ENCODE measurements at places on chromosomes 7 and 10. TPM values are rescaled to one million over a fixed set of nuclear protein-coding genes. Genes with fewer than 3 reads are reported as not detected.

WDR86 gene
- total RNA-seq, result 24.4 TPM

HYAL4 gene
- not detected for total RNA-seq

IQUB gene
- 0.71 TPM for total RNA-seq

ANKRD61 gene
- not detected for total RNA-seq

SLC26A3 gene
- 0.44 TPM for total RNA-seq

CRCP gene
- 20.3 TPM for total RNA-seq

FAM180A gene
- total RNA-seq, result not detected

UCN3 gene
- total RNA-seq, result not detected

OPN4 gene
- not detected for total RNA-seq

GRCh38 chr10:96789571-96790108 lies 42.5 kb upstream of the LCOR start:
- no peak for DNase-seq

- DNase-seq, result no peak
These were observed 1375.4 kb downstream of the REEP3 start for GRCh38 chr10:64896582-64896981.

- DNase-seq, result no peak
These were observed 161.2 kb downstream of the CAMK1D start for GRCh38 chr10:12510501-12510941.

DNA sequence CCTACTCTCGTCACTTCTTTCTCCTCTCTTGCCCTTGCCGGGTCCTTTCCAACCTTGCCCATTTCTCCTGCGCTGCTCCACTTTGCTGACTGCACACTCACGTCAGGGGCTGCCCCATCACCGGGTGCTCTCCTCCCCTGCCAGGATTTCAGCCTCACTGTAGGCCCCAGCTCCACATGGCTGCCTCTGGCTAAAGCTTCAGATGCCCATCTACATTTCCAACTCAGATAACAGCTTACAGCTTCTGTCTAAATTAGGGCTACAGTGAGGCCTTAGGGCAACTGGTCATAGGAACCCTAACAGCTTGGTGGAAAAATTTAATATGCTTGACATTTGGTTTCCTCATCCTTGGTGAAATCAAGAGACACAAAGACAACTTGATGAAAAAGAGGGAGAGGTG lies 25.9 kb downstream of the C10orf120 start:
- DNase-seq, result no peak

- no peak for DNase-seq
These were observed 663.6 kb downstream of the PARD3 start for GRCh38 chr10:34151481-34151880.
